Activated CD8-positive, alpha-beta T cell treated with anti-CD3 and anti-CD28 coated beads, Interleukin-2, amount 10 ng/mL, durations not matched to agents 7 days and 5 days (primary cell): ENCODE measurements at places on chromosomes 13 and 19. TPM values are rescaled to one million over a fixed set of nuclear protein-coding genes. Genes with fewer than 3 reads are reported as not detected.

DNA sequence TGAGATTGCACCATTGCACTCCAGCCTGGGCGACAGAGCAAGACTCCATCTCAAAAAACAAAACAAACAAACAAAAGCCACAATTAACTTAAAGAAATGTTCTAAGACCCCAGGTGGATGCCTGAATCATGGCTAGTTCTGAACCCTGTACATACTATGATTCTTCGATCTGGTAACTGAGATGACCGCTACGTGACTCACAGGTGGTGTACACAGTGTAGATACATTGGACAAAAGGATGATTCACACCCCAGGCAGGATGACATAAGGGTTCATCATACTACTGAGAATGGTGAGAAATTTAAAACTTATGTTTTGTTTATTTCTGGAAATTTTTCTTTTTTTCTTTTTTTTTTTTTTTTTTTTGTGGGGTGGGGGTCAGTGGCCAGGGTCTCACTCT, 6.5 kb downstream of the ZNF426 start:
- peaks cover 92% of the 10 kb centered on the region for H3K36me3 ChIP-seq
- H3K27me3 ChIP-seq: no peaks in the 10 kb centered on the region
- no peak overlapping the region for H3K27ac ChIP-seq
- H3K4me1 ChIP-seq: no peaks in the 10 kb centered on the region
- no peak overlapping the region for H3K4me3 ChIP-seq
- no peak for DNase-seq

DNA sequence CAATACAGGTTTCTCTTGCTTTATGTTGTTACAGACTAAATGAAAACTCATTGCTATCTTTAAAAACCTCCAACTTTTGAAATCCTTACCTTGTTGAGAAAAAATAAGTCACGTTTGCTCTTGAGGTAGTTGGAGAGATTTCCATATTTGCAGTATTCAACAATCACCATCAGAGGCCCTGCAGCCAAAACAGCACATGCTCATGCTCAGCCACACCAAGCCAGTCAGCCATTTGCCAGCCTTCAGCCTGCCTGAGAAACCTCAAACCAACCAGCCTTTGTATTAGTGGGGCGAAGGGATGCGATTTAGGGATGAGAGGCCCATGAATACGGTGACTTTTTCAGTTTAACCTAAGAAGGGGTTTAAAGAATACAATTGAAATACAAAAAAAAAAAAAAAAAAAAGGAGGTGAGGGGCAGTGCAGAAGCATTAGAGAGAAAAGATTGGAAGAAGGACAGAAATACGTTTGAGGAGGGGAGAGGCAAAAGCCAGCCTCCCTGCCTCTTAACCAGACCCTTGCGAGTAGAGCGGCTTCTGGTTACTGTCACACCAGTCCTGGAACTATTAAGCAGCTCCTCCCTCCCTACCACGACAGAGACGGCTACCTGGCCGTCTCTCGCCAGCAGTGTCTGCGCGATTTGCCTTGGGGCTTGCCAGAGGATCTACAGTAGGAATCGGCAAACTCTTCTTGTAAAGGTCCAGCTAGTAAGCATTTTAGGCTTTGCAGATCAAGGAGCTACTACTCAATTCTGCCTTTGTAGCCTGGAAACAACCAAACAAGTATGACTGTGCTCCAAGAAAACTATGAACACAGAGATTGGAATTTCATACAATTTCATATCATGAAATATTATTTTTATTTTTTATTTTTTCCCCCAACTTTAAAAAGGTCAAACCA, 167.3 kb downstream of the FLT1 start:
- H3K27me3 ChIP-seq: no peaks in the 10 kb centered on the region
- no peak for DNase-seq
- H3K27ac ChIP-seq: no peak overlapping the region

DNA sequence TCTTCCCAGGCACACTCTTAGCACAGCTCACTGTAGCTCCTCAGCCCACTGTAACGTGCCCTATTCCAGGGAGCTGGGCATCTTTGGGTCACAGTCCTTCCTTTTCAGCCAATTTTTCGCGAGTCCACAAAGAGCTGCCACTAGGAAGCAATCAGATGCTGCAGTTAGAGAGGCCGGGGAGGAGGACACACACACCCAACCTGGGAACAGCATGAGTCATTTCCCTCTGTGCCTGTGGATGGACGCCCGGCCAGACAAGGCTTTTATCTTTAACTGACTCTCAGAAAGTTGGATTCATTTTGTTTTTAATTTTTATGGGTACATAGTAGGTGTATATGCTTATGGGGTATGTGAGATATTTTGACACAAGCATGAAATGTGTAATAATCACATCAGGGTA, 918.6 kb downstream of the UQCRFS1 start:
- H3K36me3 ChIP-seq: no peaks in the 10 kb centered on the region
- no peak overlapping the region for H3K4me3 ChIP-seq
- no peaks in the 10 kb centered on the region for H3K4me1 ChIP-seq
- H3K27me3 ChIP-seq: no peaks in the 10 kb centered on the region
- no peak for DNase-seq

DNA sequence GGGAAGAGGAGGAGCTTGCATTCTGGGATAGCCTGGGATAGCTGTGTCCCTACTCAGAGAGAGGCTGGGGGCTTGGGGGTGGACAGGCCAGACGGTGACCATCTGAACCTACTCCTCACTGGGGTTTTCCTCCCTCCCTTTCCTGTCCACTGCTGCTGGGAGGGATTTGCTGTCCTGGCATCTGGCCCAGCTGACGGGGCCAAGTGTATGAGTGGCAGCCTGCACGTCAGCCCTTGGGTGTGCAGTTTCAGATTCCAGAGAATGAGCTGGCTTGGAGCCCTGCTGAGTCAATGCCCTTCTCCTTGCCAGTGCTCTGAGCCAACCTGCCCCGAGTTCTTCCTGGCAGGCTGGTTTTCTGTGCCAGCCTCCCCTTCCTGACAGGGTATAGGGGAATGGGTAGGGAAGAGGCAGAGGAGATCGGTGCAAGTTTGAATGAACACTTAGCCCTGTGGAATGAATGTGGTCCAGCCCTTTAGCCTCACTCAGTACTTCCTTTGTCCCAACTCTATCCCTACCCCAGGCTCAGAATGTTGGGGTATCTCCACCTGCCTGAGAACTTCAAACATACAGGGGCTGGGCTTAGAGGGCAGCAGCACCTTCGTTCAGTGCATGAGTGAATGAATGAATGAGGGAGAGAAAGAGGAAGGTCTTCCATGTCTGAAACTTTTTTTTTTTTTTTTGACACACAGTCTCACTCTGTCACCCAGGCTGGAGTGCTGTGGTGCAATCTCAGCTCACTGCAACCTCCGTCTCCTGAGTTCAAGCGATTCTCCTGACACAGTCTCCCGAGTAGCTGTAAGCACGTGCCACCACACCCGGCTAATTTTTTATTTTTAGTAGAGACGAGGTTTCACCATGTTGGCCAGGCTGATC, 1.8 kb upstream of the ANGPTL4 start:
- DNase-seq: no peak
- H3K4me3 ChIP-seq: no peak overlapping the region
- H3K36me3 ChIP-seq: no peaks in the 10 kb centered on the region
- H3K27ac ChIP-seq: no peak overlapping the region

GRCh38 chr19:24140591-24140990, 53.6 kb downstream of the ZNF254 start:
- DNase-seq: no peak
- H3K27me3 ChIP-seq: no peaks in the 10 kb centered on the region
- H3K4me3 ChIP-seq: no peak overlapping the region
- H3K36me3 ChIP-seq: peaks cover 32% of the 10 kb centered on the region
- no peak overlapping the region for H3K27ac ChIP-seq

DNA sequence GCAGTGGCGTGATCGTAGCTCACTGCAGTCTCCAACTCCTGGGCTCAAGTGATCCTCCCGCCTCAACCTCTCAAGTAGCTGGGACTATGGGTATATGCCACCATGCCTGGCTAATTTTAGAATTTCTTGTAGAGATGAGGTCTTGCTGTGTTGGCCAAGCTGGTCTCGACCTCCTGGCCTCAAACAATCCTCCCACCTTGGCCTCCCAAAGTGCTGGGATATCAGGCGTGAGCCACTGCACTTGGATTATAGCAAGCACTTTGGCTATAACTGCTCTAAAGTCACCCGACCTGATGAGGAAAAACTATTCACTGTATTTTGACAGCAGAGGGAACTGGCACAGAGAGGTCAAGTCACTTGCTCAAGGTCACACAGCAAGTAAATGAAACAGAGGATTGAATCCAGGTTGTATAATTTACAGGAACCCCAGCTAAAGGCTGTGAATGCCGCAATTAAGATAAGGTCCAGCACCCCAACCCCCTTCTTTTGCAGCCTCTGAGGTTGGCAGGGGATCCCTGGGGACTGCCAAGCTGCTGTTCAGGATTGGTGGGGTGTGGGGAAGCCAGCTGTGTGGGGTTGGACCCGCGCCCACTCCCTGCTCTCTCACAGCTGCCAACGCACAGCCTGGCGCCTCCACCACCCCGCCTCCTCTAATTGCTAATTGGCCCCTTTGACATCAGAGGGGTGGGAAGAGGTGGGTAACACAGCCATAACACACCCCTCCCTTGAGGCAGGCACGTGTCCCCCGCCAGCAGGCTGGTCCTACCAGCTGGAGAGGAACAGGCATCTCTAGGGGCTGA, 6.0 kb downstream of the TMIGD2 start:
- H3K27me3 ChIP-seq: no peaks in the 10 kb centered on the region
- peaks cover 21% of the 10 kb centered on the region for H3K4me1 ChIP-seq
- H3K4me3 ChIP-seq: no peak overlapping the region
- peaks cover 1% of the 10 kb centered on the region for H3K36me3 ChIP-seq

DNA sequence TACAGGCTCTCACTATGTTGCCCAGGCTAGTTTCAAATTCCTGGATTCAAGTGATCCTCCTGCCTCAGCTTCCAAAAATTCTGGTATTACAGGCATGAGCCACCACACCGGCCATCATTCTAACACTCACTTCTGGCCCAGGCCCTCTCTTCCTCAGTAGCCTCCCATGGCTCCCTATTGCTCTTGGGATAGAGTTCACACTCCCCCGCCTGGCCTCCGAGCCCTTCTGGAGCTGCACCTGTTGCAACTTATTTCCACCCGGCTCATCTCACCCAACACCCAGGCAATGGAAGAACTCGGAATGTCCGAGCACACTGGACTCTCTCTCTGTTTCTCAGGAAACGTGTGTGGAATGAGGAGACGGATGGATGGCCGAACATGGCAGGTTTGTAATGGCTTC, 9.0 kb upstream of the SBK3 start:
- H3K4me1 ChIP-seq: no peaks in the 10 kb centered on the region
- H3K27ac ChIP-seq: no peak overlapping the region
- H3K27me3 ChIP-seq: no peaks in the 10 kb centered on the region

DNA sequence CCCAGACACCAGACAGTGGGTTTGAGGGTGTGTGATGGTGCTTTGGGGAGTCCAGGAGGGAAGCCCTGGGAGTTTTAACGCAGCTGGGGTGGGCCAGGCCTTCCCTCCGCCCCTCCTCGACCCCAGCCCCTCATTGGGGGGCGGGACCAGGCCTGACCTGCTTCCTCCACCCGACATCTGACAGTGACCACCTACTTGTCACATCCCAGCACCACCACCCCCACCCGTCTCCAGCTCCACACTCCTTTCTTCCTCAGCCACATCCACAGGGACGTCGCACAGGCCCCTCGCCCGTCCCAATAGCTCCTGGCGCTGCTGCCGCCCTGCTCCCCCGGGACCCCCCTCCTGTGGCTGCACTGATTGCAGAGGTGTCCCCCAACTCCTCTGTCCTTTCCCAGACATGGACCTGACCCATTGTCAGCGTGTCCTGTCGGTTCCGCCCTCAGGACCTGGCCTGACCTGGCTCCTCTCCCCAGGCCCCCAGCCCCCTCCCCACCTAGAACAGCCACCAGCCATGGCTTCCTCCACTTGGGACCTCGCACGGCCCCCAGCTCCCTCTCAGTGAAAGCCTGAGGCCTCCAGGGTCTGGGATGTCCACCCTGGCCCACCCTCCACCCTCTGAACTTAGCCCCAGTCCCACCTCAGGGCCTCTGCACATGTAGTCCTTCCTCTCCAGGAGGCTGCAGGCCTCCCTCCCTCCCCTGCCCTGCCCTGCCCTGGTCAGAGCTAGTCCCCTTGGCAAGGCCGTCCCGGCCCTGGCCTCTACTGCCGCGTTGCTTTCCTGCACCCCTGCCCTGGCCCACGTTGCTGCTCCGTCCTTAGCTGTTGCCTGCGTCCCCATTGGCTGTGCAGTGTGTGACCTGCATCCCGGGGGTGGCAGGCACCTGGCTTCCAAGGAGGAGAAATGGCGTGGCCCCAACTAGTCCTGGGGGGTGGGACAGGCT, 30.4 kb downstream of the COMP start:
- no peaks in the 10 kb centered on the region for H3K27me3 ChIP-seq
- no peaks in the 10 kb centered on the region for H3K36me3 ChIP-seq
- no peak overlapping the region for H3K27ac ChIP-seq
- DNase-seq: no peak

- DNase-seq: no peak
- H3K4me3 ChIP-seq: no peak overlapping the region
- H3K4me1 ChIP-seq: peaks cover 5% of the 10 kb centered on the region
- peak overlapping the region; percentile 52 for H3K27ac ChIP-seq
- H3K36me3 ChIP-seq: peaks cover 17% of the 10 kb centered on the region
These were observed 1.4 kb upstream of the SRRM5 start for GRCh38 chr19:43610493-43610892.

DNA sequence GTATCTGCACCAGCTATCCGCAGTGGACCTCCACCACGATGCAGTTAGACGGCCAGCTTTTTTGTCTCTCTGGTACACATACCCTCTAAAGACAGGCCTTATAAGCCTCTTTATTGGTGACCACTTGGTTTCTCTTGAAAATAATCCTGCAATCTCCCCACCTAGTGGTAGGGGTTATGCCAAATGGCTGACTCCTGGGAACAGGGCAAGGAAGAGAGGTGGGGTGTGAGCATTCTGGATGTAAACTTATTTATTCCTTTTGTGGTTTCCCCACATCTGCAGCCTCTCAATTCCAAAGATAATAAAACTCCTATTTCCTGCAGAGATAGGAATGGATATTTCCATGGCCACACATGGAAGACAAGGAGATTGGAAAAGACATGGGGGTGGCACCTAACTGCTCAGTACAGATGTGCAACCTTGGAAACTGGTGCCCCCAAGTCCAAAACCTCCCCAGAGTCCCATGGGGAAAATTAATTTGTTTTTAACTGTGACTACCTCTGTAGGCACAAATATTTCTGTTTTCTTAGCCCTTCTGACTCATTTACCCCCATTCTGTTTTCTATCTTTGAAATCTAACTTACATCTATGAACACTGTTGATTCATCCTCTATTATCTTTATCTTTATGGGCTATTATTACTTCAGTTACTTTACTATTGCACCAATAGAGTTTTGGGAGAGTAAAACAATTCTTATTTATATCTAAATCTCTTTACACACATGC, 112.7 kb upstream of the TSHZ3 start:
- H3K27ac ChIP-seq: no peak overlapping the region
- H3K27me3 ChIP-seq: no peaks in the 10 kb centered on the region
- no peaks in the 10 kb centered on the region for H3K36me3 ChIP-seq
- no peaks in the 10 kb centered on the region for H3K4me1 ChIP-seq
- DNase-seq: no peak

- no peaks in the 10 kb centered on the region for H3K27me3 ChIP-seq
- peak; percentile 51 for DNase-seq
- H3K4me1 ChIP-seq: peaks cover 54% of the 10 kb centered on the region
- H3K27ac ChIP-seq: peak overlapping the region; percentile 85
- H3K36me3 ChIP-seq: peaks cover 6% of the 10 kb centered on the region
These were observed 1.2 kb upstream of the GPX4 start for GRCh38 chr19:1102407-1103131.

The MED4 gene
- total RNA-seq: 65.5 TPM

The S1PR5 gene
- 0.89 TPM for total RNA-seq

The COPE gene
- 264 TPM for total RNA-seq

The F10 gene
- not detected for total RNA-seq

The CYP4F8 gene
- not detected for total RNA-seq

The LILRB4 gene
- total RNA-seq: not detected

The PLA2G4C gene
- total RNA-seq: 0.73 TPM
